NCI-H526 (cell line): ENCODE measurements at places on chromosomes 13 and 19.

GRCh38 chr19:54024660-54025059 lies 33.2 kb downstream of the CACNG6 start:
- no peak for DNase-seq

DNA sequence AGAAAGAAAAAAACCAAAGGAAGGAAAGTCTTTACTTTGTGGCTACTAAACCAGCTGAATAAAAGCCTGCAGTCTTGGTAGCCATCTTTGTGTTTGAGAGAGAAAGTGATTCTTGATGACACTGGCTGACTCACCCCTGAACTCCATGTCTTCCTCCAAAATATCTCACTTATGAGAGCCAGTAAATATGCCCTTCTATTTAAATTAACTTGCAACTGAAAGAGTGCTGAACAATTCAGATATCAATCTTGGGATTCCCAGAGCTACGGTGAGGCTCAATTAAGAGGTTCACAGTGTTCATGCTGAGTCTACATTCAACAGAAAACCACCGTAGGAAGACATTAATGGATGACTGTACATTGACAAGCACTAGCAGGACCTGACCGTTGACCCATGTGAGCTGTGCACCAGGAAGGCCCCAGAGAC lies 57.9 kb downstream of the KCTD12 start:
- DNase-seq, result no peak

DNA sequence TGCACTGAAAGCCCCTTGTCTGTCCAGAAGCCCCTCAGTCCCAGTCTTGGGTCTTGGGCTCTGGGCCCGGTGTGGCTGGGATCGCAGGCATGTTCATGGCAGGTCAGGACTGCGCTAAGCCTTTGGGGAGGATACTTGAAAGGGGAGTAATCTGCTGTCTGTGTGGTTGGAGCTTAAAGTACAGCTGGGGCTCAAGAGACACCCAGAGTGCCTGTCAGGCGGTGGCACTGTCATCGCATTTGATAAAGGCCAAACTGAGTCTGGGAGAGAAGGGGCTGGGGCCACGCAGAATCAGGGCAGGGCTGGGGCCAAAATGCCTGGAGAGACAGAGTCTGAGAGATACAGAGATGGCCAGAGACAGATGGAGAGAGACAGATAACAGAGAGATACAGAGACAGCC lies 4.2 kb upstream of the CILP2 start:
- no peak for DNase-seq

DNA sequence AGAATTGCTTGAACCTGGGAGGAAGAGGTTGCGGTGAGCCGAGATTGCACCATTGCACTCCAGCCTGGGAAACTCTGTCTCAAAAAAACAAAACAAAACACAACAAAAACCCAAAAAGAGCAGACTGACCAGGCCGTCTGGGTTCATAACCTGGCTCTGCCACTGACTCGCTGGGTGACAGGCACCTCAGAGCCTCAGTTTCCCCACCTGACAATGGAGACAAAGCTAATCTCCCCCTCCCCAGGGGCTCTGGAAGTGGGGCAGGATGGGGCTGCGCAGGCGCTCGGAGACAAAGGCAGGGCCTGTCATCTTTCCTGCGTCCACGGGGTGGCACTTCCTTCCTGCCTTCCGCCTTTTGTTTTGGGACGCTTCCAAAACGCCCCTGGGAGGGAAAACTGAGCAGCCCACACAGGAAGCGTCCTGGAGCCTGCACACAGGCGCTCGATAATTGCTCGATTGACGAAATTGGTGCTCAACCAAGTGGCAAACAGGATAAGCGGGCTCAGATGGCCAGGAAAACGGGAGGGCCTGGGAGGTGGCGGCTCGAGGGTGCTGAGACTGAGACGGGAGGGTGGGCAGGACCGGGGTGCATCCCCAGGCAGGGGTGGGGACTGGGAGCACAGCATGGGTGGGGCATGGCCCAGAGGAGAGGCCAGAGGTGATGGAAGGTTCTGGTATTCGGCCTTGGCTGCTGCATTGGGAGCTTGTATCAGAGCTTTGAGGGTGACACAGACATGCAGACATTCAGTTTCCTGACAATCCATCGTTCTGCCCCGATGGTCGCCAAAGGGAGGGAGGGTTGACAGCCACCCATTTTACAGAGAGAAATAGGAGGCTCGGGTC lies 17.8 kb downstream of the SPC24 start:
- DNase-seq, result peak; percentile 26

DNA sequence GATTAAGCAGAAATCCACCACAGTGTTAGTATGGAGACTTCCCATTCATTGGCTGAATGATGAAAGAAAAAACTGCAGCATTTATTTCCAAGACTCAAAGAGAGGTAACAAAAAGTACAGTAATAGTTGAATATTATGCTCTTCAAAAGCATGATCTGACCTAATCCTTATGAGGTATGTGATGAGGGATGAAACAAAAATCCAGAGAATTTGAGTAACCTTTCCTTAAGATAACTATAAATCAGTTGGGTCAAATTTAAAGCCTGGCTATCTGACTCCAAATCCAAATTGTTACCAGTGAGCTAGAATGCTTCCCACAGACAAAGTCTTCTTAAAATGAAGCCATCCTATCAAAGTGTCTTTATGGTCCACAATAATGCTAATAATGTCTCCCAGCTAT lies 38.1 kb downstream of the NUFIP1 start:
- DNase-seq, result no peak

DNA sequence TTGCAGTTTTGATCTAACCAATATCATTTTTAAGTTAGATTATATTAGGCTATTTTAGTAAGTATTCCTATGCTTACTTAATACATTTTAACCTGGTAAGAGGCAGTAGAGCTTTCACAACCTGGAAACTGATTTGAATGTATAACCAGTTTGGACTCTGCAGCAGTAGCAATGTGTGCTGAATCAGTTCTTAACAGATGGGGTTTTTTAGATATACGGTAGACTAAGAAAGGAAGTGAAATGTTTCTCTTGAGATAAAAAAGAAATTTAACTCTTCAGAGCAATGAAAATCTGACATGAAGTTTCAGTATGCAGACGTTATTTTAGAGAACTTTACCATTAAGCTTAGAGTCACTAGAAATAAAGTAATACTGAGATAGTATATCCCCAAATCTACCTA lies 2.7 kb downstream of the NBEA start:
- peak; percentile 72 for DNase-seq

DNA sequence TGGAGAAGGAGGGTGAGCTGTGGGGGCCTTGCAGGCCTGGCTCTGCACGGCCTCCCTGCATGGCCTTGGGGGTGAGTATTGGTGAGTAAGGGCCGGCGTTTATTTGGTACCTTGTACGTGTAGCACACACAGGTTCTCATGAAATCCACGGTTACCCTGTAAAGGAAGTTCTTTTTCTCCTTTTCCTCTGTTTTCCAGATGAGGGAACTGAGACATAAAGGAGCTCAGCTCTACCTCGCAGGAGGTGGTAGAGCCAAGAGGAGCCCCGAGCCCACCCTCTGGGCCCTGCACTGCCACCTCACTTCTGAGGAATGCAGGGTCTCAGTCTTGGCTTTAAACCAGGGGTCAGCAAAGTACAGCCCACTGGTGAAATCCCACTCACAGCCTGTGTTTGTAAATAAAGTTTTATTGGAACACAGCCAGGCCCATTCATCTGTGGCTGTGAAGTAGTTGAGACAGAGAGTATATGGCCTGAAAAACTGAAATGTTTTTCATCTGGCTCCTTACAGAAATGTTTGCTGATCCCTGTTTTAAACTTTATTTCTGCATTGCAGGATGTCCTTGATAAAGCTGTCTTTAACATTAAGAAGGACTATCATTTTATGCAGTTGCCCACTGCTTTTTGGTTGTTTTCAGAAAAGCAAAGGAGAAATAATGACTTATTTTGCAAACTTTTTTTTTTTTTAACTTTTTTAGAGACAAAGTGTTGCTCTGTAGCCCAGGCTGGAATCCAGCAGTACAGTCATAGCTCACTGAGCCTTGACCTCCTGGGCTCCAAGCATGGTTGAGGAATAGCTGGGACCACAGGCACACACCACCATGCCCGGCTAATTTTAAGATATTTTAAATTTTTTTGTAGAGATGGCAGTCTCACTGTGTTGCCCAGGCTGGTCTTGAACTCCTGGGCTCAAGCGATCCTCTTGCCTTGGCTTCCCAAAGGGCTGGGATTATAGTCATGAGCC lies 6.4 kb downstream of the EPN1 start:
- no peak for DNase-seq

DNA sequence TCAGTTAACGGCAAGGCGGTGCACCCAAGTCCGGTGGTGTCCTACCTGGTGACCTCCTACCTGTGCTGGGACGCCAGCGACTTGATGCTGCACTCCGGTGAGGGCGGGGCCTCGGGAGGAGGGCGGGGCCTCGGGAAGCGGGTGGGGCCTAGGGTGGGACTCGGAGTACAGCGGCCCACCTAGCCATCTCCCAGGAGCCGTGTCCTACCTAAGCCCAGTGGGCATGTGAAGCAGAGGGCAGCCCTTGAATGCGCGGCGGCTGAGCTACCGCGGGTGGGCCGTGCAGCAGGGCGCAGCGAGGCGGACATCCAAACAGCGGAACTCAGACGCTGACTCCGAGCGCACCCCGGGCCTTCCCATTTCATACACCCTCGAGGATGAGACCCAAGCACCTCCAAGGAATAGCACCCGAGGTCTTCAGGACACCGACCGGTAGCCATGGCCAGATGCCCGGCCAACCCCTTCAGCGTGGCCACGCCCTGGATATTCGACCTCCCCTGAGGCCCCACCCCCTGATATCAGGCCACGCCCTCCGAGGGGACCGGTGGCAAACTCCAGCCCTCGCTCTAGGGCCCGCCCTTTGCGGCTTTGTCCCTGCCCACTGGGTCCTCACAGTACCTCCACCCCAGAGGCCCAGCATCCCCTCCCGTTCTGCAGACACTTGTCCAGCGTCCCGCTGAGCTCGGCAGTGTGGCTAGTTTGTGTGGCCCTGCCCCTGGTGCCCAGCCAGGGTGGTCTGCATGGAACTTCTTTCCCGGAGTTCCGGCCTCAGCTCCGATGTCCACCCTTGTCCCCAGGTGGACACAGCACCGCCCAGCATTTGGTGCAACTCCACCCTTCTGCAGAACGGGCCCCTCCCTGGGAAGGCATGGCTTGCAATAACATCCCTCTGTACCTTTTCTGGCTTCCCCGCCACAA lies 5.4 kb downstream of the KLK1 start:
- DNase-seq, result peak; percentile 67
